ENCODE measurements at places on chromosomes 2 and 18.

DNA sequence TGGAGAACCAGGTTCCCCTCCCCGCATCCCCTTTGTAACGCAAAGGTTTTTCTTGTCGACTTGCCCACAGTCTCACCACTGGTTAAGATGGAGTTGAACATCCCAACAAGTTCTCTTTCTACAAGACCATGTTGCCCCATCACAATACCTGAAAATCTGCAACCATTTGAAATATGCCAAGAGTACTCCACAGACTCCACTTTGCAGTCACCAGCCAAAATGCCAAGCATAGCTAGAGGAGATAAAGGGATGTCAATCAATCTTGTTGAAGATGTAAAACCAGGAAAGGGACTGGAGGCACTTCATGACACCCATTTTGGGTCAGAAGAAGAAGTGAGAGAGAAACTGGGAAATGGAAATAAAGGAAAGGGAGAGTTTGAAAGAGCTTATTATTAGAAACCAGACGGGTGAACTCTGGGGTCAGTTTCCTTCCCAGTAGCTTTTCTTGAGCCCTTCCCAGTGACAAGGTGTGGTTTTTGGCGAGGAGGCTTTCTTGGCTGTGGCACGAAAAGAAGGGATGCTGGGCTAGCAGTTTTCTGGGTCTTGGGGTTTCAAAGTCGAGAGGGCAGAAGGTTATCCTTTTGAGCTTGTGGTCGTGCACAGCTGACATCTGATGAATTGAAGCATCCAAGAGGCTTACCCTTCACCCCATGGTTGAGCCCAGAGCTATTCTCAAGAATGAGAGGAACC lies 79.3 kb downstream of the ACAA2 start:
- DNase-seq: no peak

DNA sequence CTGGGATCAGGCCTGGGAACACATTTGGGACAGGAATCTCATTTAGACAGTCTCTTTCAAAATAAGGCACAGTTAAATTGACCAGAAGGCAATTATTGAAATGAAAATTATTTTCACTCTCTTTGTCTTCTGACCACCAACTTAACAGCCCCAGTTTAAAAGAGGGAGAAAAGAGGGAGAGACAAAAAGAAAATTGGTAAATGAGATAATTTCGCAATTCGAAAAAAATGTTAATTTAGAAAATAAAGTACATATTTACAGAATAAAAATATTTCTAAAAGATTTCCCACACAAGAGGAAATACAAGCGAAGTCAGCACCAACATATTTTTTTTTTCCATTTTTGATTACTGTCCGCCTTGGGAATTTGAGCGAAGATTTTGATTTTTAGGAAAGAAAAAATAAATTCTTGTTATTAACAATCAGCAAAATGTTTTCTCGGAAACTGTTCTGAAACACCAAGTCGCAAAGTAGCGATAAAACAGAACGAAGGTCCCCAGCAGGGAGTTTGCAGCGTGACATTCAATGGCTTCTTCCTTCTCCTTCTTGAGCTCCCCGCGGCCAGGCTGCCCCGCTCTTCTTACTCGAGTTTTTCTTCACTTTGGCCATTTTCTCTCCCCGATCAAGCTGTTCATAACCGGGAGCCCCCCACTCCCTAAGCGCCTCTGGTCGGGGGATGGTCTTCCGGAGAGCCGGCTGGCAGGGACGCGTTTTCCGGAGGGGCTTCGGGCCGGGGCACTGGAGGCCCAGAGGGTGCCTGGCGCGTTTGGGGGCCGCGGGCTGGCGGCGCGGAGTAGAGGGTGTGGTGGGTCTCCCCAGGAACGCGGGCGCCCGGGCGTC lies 5.0 kb downstream of the SP9 start:
- DNase-seq: peak; percentile 57

DNA sequence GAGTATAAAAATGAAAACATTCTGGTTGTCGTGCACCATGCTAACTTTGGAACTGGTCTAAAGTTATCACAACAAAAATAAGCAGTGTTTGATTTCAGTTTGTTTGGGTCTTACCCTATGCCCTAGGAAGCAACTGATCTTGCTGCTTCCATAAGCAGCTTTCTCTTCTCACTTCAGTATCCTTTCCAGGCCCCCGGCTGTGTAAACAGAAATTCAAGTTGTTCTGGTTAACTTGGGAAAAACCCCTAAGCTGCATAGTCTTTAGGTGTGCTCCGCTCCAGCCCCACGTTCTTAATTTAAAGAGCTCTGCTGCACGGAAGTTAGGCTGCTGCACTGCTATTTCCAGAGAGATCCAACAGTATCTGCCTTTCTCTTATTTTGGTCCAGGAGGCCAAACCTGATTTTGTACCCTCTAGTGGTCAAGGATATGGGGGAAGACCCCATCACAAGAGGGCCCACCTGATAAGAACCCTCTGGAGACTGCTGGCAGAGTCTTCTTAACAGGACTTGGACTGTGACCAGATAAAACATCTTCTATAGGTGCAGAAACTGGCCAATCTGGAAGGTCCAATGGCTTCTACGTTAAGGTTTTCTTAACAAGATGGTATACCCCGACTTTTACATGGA lies 69.1 kb downstream of the FEZ2 start:
- DNase-seq: no peak

GRCh38 chr2:120659275-120659977 lies 76.2 kb upstream of the GLI2 start:
- no peak for DNase-seq

DNA sequence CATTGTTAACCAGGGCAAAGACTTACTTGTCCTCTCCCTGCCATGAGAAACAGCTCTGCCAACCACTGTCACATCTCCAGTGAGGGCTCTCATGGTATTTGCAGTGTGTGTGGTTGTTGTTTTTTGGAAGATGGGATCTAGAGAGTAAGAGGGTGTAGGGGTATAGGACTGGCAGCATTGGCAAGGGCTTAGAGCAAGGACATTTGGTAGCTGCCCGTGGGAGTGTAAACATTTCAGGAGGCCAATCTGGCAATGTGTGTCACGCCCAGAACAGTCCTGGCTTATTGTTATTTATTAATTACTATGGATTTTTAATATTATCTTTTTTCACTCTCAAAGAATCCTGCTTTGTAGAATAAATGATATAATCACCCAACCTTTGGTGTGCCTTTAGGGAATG lies 90.5 kb downstream of the TMEM17 start:
- DNase-seq: no peak

- no peak for DNase-seq
Observed at GRCh38 chr2:74715880-74716279, 61.8 kb downstream of the SEMA4F start.

DNA sequence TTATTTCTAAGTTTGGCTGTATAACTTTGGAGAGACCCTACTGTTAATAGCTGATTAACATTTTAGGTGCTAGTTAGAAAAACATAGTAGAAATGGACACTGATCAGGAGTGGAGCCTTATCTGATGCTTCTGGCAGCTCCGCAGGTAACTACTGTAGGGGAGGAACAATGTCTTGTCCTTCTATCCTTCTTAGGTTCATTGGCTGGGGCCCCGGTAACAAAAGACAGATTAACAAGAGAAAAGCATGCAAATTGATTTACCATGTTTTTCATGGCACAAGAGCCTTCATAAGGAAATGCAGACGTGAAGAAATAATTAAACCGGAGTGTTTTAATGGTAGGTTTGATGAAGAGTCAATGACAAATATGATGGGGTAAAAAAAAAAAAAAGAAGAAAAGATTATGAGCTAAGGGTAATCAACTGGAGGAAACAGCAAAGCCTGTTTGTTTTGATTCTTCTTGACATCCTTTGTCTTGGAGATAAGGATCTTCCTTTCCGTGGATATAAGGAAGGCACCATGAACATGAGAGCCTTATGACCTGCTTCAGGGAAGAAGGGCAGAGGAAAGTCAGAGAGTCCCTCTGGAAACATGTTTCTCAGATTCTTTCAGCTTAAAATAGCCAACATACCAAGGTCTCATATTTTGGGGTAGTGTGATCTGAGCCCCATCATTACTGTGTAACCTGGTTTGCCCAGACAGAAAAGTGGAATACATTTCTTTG lies 62.4 kb upstream of the GCFC2 start:
- no peak for DNase-seq

DNA sequence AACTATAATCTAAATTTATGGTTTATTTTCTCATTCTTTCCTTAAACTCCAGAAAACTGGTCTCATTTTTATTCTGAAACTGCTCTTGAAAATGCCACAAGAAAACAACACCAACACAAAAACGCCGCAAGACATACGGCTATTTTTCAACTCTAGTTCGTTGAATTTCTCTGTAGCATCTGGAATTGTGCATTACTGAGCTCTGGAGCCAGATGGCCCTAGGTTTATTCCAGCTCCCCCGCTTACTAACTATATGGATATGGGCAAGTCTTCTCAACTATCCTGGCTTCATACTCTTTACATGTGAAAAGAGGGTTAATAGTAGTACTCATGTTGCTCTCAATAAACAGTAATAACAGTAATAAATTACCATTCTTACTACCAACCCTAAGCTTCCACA lies 19.9 kb downstream of the FAM98A start:
- no peak for DNase-seq

DNA sequence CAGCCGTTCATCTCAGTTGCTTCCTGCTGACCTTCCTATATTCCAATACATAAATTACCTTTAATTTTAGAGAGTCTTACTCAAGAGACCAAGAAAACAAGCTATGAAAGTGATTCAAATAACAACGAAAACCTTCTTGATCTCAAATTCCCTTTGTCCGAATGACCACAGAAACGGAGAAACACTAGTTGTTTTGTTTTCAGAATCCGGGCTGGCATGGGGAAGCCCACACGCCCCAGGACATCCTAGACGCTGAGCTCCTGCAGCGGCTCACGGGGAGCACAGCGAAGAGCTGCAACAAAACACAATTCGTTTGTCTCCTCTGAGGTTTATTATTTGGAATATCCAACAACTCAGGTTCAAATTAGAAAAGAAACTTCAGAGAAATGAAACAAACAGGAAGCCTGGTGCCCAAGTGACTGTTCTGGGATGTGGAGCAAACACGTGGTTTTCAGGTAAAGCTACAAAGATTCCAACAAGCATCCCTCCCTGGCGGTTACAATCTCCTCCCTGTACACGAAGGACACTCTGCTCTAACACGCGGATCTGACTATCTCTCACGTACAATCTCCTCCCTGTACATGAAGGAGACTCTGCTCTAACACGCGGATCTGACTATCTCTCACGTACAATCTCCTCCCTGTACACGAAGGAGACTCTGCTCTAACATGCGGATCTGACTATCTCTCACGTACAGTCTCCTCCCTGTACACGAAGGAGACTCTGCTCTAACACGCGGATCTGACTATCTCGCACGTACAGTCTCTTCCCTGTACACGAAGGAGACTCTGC lies 237.5 kb downstream of the TWIST2 start:
- no peak for DNase-seq

- DNase-seq: peak; percentile 93
Observed at GRCh38 chr2:46814160-46814961, 101.2 kb downstream of the MCFD2 start.

DNA sequence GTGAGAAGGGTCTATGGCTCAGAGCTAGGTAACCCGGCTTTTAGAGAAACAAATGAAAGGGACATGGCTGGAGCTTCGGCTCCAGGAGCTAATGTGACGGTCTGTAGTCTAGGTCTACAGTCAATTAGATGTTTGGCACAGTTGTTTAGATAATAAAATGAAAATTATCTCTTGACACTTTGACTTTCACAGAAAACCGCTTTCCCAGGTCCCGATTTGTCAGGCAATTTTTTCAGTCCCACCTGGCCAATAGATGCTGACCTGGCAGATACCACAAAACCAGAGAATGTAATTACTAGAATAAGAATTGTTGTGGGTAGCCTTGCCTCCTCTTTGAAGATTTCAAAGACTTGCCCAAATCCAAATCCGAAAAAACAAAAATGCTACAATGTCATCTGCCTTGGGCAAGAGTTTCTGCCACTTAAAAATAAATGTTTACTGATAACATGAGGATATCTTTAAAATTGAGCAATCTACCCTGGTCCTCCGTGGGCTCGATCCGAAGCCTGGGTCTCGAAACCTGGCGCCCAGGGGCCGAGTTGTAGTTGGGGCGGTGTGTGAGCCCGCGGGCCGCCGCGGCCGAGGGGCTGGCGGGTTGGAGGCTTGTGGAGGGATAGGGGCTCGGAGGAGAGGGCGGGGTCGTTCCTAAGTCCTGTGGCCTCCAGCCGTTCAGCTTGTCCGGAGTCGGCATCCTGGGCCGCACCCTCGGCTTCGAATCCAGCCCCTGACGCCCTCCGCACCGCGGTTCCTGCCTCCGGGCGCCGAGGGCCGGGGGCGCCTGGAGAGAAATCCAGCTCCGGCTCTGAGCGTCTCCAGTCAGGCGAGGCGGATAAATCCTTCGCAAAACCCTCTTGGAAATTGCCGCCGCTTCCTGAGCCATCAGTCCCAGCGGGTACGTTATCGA lies 2.3 kb downstream of the EMX1 start:
- no peak for DNase-seq

DNA sequence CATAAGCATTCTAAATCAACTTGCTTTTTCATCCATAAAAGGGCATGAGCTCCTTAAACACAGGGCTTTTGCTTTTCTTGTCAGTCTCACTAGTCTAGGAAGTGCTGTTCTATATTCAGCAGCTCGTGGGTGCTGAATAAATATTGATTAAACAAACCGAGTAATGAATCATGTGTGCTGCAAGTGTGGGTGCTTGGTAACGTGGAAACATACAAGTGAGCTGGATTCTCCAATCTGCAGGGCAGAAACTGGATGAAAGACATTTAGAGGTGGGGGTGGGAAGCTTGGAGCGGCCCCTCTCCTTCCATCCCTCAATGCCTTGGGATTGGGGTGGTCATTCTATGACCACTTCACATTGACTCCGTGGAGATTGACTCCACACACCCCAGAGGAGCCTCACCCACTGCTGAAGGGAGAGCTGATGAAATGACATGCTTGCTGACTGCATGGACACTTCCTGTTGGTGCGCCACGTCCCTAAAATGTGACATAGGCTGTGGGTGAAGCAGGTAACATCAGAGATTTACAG lies 114.6 kb downstream of the DOCK10 start:
- no peak for DNase-seq
